SJCRH30 (cell line): ENCODE measurements at places on chromosomes 5 and 9. TPM values are rescaled to one million over a fixed set of nuclear protein-coding genes. Genes with fewer than 3 reads are reported as not detected.

The OR1J1 gene
- total RNA-seq = not detected in 2 replicates

The IL13 gene
- total RNA-seq = not detected in 2 replicates

The CEL gene
- total RNA-seq = 0.53 and 0.71 TPM in 2 replicates

The PCA3 gene
- 0.35 and 0.59 TPM in 2 replicates for total RNA-seq

The BTNL8 gene
- total RNA-seq = not detected in 2 replicates

GRCh38 chr5:27473307-27474046 is 435.1 kb upstream of the CDH9 start:
- DNase-seq = peak; percentile 7

DNA sequence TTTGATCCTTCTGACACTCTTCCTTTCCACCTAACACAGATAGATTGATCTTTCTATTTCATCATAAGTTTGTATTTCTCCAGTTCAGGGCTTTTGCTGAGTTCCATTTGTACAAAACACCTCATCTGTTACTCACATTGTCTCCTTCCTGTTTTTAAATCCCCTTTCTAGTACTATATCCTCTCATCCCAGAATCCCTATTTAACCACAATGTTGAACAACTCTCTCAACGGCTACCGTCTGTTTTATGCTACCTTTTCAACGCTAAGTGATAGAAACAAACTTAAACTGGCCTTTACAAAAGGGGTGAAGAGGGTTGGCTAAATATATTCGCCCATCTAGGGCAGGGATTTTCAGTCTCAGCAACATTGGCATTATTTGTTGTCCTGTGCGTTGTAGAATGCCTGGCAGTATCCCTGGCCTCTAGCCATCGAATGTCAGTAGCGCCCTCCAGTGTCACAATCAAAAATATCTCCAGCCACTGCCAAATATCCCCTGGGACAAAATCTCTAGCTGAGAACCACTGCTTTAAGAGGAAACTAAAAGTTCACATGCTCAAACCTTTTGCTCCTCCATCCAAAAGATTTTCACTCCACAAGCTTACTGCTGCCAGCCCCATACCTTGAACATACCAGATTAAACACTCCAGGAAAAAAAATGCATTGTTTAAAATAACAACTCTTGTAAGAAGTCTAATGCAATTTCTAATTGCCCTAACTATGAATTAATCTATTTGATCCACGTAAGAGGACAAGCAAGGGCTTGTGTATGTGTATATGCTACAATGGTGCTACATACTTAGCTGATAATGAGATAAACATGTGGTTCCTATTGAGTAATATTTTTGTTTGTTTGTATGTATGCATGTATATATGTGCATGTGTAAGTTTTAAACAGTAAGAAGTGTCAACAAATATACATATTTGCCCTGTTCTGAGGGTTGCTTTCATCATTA is 344.0 kb downstream of the PTPRD start:
- peak; percentile 35 for DNase-seq

- DNase-seq = no peak
These were observed 61.0 kb downstream of the DAP start for GRCh38 chr5:10699987-10700386.

DNA sequence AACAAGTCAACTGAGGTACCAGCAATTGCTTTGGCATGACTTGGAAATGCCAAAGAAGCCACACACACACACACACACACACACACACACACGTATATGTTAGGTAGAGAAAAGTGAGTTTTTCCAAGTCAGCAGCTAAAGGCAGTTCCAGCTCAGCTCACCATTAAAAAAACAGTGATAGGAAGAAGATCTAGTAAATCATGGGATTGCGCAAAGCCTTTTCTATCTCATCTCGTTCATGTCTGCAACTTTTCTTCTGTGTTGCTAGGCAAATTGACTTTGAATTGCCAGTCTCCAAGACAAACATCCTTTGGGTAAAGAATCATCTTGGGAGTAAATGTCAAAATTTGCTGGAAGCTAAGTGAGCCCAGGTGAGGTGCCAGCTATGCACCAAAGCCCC is 500.1 kb downstream of the ENC1 start:
- DNase-seq = no peak

DNA sequence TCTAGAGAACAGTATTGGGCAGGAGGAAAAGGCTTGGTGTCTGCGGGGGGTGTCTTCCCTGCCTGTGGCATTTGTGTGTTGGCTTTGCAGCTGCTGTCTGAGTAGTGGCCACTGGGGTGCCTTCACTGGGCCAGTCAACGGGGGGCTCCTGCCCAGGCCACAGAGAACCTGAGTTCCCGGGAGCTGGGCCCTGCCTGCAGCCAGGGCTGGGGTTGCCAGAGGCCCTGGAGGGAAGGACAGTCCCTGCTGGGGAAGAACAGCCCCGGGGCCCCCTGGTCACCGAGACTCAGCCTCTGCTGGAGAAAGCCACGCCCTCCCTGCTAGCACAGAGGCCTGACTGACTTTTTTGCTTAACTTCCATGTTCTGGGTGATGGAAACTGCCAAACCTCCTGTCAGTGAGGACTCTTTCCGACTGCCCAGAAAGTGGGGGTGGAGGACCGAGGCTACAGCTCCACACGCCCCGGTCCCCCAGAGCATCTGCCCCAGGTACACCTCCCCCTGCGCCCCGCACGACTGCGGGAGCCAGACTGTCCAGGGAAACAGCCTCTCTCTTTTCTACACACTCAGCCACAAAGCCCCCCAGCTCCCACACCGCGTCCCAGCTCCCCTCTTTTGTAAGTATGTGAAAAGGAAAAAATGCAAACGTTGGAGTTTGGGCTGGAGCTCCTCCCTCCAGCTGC is 133.4 kb downstream of the DAB2IP start:
- no peak for DNase-seq

GRCh38 chr5:95045181-95045965 is 239.5 kb downstream of the MCTP1 start:
- DNase-seq = no peak

- DNase-seq = no peak
These were observed 868.5 kb downstream of the MAT2B start for GRCh38 chr5:164373876-164374275.

DNA sequence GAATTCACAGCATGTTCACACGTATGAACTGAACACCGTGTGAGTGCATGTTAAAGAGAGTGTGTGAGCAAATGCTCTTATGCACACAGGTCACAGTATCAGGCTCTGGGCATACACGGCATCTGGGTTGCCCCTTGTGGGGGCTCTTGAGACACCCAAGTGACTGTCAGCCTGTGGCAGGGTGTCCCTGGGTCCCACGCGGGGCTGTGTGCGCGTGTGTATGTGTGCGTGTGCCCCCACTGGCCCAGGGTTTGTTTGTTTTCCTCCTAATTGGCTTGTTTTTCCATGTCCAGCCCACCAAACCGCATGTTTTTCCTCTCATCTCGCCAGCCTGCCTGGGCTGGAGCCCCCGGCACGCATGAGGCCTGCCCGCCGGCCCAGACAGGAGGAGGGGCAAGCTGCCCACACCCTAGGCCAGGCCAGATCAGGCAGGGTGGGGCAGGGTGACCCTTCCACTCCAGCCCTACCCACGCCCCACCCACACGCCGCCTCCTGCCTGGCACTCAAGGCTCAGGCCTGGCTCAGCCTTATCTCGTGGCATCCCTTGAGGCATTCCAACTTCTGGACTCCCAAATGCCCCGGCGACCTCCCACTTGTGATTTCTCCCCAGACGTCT is 28.8 kb downstream of the CNTFR start:
- DNase-seq = no peak

DNA sequence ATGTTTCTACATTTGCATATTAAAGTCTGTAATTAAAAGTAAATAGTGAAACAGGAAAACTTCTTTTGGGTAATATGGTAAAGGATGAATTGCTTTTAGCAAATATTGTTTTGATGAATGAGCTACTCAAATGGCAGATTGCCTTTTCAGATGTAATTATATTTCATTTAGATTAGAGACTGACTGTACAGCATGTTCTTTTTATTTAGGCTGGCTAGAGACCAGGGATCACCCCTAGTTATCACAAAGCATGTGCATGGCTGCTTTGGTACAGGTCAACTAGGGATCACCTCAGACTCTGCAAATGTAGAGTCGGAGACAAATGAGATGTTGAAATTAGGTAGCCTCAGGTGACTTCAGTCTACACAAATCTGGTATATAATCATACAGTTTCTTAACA is 214.9 kb upstream of the SEMA6A start:
- DNase-seq = no peak

DNA sequence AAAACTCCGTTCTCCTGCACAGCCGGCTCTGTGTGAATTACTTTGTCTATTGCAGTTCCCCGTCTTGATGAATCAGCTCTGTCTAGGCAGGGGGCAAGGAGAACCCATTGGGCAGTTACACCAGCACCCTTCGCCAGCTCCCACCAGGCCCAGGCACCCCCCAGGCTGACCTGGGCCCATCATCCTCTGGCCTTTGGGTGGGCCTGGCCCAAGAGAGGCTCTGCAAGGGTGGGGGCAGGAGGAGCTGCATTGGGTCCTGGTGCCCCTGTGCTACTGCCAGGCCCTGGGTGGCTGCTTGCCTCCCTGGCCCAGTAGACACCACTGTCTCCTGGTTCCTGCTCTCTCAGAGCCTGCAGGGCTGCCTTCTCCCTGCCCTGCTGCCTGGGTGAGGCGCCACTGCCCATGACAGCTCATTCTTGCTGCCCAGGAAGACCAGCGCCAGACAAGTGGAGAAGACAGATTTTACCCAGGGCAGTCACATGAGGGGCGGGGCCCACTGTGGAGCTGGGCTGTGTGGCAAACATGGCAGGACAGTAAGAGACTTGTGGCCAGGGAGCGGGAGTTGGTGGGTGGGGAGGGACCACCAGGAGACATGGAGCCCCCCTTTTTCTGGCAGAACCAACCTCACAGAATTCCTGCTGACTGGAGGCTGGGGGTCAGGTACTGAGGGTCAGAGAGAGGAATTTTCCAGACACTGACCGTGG is 67.2 kb downstream of the MRPL36 start:
- DNase-seq = no peak

- DNase-seq = no peak
These were observed 60.9 kb downstream of the ROPN1L start for GRCh38 chr5:10502578-10502977.

- DNase-seq = peak; percentile 40
These were observed 30.0 kb upstream of the FOXI1 start for GRCh38 chr5:170075696-170076095.

GRCh38 chr5:73528248-73528647 is 30.0 kb downstream of the BTF3 start:
- no peak for DNase-seq

GRCh38 chr5:123598028-123598689 is 86.2 kb downstream of the CSNK1G3 start:
- DNase-seq = no peak
